ENCODE measurements at places on chromosomes 5 and 9.

GRCh38 chr9:118028225-118028624, 324.0 kb downstream of the TLR4 start:
- DNase-seq: no peak

DNA sequence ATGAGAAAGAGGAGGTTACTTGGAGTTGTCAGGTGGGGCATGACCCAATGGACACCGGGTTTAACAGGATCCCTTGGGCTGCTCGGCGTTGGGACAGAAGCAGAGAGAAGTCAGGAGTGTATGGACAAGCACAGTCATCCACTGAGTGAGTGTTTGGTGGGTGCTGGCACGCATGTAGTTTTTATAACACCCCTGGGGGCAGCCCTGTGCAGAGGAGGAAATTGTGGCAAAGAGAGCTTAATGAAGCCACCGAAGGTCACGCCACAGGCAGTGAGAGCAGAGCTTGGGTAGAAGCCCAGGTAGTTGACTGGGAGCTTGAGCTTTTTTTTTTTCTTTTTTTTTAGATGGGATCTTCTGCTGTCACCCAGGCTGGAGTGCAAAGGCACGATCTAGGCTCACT, 43.2 kb upstream of the IER5L start:
- DNase-seq: no peak

DNA sequence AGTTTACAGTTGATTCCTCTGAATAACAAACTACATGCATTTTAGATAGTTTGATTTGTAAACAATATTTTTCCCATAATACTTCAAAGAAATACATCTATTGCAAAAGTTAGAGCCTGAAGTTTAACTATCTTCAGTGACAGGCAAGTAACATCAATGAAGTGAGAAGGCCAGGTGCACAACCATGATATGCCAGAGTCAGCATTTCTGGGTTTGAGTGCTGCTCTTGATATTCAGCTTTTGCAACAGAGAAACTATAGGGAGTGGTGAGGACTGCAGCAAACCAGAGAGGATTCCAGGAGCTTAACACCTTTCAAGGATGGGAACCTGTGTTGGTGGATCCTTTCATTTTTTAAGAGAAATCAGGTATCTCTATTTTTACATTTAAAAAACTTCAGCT, 79.4 kb upstream of the RASEF start:
- DNase-seq: no peak

GRCh38 chr5:135514116-135514515, 21.6 kb downstream of the NEUROG1 start:
- no peak for DNase-seq

DNA sequence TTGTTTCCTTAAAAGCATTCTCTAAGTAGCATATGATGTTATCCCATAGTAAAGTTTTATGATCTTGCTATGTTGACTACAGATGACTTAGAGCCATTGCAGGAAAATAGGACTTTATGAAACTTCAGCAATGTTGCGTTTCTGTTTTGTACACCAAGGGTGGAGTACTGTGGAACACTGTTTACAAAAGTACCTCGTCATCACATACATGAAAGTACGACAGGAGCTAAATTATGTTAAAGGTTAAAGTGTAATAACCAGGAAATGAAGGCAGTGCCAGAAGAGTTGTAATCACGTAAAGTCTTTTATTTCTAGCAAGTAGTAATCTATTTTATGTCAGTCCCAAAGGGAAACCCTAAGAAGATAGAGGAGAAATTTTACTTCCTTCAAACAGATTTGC, 50.9 kb downstream of the C9orf85 start:
- DNase-seq: no peak

Measured in NCI-H187 treated with DMSO at 0.1 percent for 48 hours (cell line).